ENCODE measurements at places on chromosomes 2 and 18.

GRCh38 chr2:190318514-190318913 lies 1.1 kb downstream of the HIBCH start:
- no peak for DNase-seq

DNA sequence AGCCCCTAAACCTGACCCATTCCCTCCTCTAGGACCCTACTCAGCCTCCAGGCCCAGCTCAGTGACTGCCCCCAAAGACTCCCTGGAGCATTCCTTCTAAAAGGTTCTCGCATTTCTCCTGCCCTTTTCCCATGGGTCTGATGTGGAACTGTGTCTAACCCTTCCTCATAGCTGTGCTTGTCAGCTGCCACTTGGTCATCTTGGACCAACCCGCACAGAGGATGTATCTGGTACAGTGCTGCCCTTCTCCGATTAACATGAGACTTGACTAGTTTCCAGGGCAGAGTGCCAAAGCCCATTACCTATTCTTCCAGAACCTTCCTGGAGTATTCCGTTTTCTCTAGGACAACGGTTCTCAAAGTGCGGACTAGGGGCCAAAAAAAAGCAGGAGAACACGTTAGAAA lies 518 bp upstream of the NFU1 start:
- DNase-seq = no peak

DNA sequence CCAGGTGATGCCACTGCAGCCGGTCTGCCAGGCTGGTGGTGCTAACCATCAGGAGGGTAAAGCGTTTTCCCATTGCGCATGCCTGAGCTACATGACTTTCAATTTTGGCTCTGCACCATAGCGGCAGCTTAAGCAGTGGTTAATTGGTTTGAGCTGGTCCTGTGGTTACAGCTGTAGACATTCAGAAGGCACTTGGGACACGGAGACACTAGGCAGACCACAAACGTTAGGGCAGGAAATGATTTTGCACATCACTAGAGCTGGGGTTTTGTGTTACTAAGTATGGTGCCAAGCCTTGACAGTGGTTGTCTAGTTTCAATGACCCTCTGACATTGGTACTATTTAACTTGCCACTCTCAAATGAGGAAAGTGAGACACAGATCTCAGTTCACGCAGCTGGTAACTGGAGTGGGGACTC lies 28.9 kb upstream of the CNOT11 start:
- DNase-seq = no peak

DNA sequence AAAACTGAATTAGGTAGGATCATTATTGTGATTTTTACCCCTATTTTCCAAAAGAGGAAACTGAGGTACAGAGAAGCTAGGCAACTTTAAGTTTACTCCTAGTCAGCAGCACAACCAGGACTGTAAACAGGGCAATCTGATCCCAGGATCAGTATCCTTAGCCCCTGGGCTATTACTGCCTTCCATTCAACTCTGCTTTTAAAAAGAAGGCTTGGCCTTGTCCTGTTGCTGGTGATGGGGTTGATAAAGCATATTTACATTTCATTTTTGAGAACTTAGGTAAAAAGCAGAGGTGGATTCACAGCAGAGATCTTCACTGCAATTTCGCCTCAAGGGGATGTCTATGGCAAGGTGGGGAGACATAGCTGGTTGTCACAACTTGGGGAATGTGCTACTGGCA lies 148.5 kb downstream of the GALNT14 start:
- no peak for DNase-seq

GRCh38 chr2:237884681-237885080 lies 25.3 kb downstream of the RAMP1 start:
- DNase-seq = no peak
